ENCODE measurements at places on chromosomes 1 and 21.

- no peak for DNase-seq
Observed at GRCh38 chr1:151985768-151986167, 7.9 kb downstream of the S100A10 start.

GRCh38 chr1:88593358-88593757 is 90.7 kb upstream of the PKN2 start:
- no peak for DNase-seq

- no peak for DNase-seq
Observed at GRCh38 chr21:17789069-17789468, 30.1 kb downstream of the C21orf91 start.

GRCh38 chr1:181102841-181103240 is 14.3 kb downstream of the IER5 start:
- no peak for DNase-seq

- no peak for DNase-seq
Observed at GRCh38 chr21:46556802-46557201, 48.1 kb downstream of the S100B start.

- DNase-seq: no peak
Observed at GRCh38 chr1:206685769-206686477, 1.2 kb downstream of the MAPKAPK2 start.

DNA sequence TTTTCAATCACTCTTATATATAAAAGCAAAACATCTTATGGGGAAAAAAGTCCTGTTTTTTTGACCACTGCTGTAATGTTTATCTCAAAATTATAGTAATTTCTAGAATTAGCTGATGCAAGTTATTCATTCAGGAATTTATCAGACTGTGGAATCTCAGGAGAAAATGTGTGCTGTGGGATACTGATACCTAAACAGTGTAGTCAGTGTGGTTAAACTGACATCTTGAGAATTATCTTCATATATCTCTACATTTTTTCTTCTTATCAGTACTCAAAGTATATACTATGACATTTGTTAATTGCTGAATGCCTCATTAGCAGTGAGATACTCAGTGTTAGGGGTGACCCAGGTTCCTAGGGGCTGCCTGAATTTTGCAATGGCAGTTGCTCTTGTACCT is 839.3 kb downstream of the KCNT2 start:
- DNase-seq: no peak

GRCh38 chr1:208148380-208148779 is 95.8 kb downstream of the PLXNA2 start:
- no peak for DNase-seq
